ENCODE measurements at places on chromosomes 11 and 22.

DNA sequence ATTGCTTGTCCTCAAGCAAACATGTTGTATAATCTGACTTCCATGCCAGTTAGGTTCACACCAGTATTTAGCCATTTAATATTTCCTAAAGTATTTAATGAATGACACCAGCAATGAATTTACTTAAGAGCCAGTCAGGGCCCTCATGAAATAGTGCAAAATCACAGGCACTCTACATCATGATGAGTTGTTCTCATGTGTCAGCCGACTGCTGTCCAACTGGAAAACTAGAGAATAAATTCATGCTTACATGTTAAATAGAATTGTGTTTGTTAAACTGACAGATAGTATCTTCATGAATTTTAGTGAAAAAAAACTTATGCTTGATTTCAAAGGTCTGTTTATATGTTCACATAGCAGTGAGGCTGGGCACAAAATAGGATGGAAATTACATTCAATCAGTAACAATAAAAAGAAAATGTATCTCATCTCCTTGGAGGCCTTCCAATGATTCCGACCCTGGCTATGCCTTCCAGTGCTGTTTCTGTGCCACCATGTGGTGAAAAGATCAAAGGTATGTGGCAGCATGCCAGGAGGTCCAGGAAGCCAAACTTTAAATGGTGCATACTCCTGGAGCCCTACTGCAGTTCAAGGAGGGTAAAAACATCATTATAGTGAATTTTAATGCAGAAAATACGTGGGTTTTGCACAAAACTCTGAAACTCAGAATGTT, 45.2 kb downstream of the CTSC start:
- H3K36me3 ChIP-seq, result peaks cover 2% of the 10 kb centered on the region
- H3K4me1 ChIP-seq, result peaks cover 12% of the 10 kb centered on the region
- H3K4me3 ChIP-seq, result no peak overlapping the region
- peak; percentile 53 for DNase-seq

GRCh38 chr11:99098751-99099150, 78.0 kb downstream of the CNTN5 start:
- DNase-seq, result no peak
- H3K36me3 ChIP-seq, result no peaks in the 10 kb centered on the region
- no peak overlapping the region for H3K4me3 ChIP-seq
- H3K4me1 ChIP-seq, result no peaks in the 10 kb centered on the region
- no peak overlapping the region for H3K27ac ChIP-seq
- no peaks in the 10 kb centered on the region for H3K27me3 ChIP-seq

- no peaks in the 10 kb centered on the region for H3K4me1 ChIP-seq
- H3K27me3 ChIP-seq, result peaks cover 3% of the 10 kb centered on the region
- H3K4me3 ChIP-seq, result no peak overlapping the region
- no peaks in the 10 kb centered on the region for H3K36me3 ChIP-seq
- H3K27ac ChIP-seq, result no peak overlapping the region
- DNase-seq, result peak; percentile 9
Measured at GRCh38 chr11:18203723-18204122, 31.1 kb downstream of the MRGPRX4 start.

- H3K4me3 ChIP-seq, result no peak overlapping the region
- no peaks in the 10 kb centered on the region for H3K36me3 ChIP-seq
- no peak for DNase-seq
Measured at GRCh38 chr11:108970221-108970991, 305.5 kb downstream of the DDX10 start.

DNA sequence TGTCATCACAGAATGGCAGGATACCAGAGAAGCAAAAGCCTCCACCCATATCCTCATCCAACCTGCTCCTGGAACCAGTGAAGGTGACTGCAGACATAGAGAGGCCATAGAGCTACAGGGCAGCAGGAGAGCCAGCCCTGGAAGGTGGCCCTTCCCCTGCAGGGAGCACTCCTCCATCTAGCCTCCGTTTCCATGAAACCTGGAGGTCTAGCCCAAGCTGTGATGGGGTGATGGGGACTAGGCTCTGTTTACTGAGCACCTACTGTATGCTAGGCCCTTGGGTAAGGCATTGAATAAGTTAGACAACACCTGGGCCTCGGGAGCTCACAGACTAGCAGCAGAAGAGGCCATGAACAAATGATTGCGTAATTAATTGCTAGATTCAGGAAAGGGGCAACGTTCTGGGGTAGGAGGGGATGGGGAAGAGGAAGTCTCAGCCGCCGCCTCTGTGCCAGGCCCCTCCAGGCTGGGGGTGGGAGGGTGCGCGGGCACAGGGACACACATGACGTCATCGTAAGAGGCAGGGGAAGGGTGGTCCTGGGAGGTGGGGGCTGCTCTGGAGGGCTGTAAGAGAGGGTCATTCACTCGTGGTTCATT, 784 bp upstream of the SYNGR1 start:
- H3K36me3 ChIP-seq, result no peaks in the 10 kb centered on the region
- H3K27me3 ChIP-seq, result no peaks in the 10 kb centered on the region
- H3K4me3 ChIP-seq, result peak overlapping the region; percentile 32
- peak overlapping the region; percentile 64 for H3K27ac ChIP-seq

- H3K36me3 ChIP-seq, result no peaks in the 10 kb centered on the region
- H3K27me3 ChIP-seq, result no peaks in the 10 kb centered on the region
- no peak overlapping the region for H3K4me3 ChIP-seq
- H3K27ac ChIP-seq, result peak overlapping the region; percentile 93
Measured at GRCh38 chr11:76577921-76578653, 92.5 kb downstream of the LRRC32 start.

DNA sequence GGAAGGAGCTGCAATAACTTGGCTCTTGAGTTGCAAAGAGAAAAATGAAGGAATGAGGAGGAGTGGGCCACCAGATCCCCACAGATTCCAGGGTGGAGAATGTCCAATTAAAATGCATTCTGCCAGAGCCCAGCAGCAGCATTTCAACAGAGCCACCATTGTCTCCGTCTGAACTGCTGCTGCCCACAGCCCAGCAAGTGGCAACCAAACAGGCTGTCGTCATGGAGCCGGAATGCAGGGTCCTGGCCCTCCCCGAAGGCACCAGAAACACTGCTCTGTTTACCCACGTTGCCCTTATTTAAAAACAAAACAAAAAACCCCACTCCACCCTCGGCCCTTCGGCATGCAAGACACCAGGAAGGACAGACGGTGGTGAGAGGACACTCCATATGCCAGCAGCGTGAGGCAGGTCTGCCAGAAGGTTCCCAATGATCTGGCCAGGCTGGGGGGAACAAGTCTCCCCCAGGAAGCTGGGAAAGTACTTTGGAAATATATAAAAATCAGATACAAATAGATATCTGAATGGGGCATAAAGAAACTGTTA, 32.5 kb downstream of the PLEKHA7 start:
- peaks cover 17% of the 10 kb centered on the region for H3K4me1 ChIP-seq
- DNase-seq, result peak; percentile 79
- no peaks in the 10 kb centered on the region for H3K27me3 ChIP-seq
- H3K27ac ChIP-seq, result peak overlapping the region; percentile 81

DNA sequence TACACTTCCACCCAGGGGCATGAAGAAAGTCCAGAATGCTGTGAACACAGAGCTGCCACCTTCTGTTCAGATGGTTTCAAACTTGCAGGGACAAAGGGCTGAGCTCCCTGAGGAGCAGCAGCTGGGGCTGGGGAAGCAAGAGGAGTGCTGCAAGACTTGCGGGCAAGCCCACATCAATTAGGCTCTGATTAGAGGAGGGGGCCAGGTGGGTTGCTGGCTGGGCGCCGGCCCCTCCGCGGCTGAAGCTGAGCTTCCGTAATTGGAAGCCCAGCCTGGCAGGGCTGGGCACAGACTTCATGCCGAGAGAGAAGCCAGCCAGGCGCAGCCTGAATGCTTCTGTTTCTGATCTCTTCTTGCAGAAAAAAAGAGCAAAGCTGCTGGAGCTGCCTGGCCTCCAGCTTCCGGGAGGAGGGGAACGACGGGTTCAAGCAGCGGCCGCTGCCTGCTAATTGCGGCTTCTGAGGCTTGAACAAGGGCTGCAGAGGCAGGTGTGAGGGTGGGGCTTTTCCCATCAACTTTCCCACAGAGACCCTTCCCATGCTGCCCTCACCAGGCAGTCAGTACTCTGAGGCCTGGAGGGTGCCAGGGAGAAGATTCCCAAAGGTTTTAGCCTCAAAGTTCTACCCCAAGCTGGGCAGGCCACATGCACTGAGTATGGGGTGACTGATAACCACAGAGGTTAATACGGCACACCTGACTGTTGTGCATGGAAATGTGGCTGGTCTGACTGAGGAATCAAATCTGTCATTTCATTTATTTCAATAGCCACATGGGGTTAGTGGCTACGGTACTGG, 91.1 kb upstream of the LMO1 start:
- H3K4me1 ChIP-seq, result peaks cover 39% of the 10 kb centered on the region
- no peaks in the 10 kb centered on the region for H3K36me3 ChIP-seq
- H3K27ac ChIP-seq, result no peak overlapping the region
- H3K4me3 ChIP-seq, result no peak overlapping the region

DNA sequence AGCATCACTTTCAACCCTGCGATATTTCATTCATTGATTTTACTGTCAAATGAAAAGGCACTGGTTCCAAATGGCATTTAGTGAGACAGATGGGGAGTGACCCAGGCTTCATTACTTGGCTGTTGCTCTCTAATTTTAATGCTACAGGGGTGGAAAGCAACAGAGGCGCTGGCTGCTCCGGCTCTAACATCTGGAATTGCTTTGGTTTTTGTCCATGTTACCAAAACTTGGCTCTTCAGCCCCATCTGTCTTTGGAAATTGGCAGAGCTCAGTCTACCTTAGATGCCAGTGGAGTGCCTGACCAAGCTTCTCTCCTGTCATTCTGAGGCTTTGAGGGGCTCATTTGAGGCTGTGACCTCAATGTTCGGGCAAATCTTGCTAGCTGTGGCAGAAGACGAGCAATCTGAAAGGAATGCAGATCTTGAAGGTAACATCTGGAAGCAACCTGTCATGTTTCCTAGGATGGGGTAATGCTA, 409.5 kb upstream of the SYN3 start:
- no peaks in the 10 kb centered on the region for H3K27me3 ChIP-seq
- no peak overlapping the region for H3K4me3 ChIP-seq
- DNase-seq, result peak; percentile 56
- H3K36me3 ChIP-seq, result no peaks in the 10 kb centered on the region

GRCh38 chr11:73431396-73431795, 55.2 kb downstream of the RELT start:
- H3K27me3 ChIP-seq, result no peaks in the 10 kb centered on the region
- H3K4me3 ChIP-seq, result no peak overlapping the region
- H3K36me3 ChIP-seq, result no peaks in the 10 kb centered on the region

GRCh38 chr11:21179770-21180169, 510.4 kb downstream of the NELL1 start:
- no peaks in the 10 kb centered on the region for H3K4me1 ChIP-seq
- H3K27ac ChIP-seq, result no peak overlapping the region
- no peaks in the 10 kb centered on the region for H3K36me3 ChIP-seq
- DNase-seq, result peak; percentile 54
- no peak overlapping the region for H3K4me3 ChIP-seq
- H3K27me3 ChIP-seq, result no peaks in the 10 kb centered on the region
